ENCODE measurements at places on chromosomes 3 and 15.
A peak's percentile ranks its signal among the peaks of the same experiment; 100 is the strongest.

- no peak for DNase-seq
Measured at GRCh38 chr3:29427266-29428103, 146.6 kb downstream of the RBMS3 start.

DNA sequence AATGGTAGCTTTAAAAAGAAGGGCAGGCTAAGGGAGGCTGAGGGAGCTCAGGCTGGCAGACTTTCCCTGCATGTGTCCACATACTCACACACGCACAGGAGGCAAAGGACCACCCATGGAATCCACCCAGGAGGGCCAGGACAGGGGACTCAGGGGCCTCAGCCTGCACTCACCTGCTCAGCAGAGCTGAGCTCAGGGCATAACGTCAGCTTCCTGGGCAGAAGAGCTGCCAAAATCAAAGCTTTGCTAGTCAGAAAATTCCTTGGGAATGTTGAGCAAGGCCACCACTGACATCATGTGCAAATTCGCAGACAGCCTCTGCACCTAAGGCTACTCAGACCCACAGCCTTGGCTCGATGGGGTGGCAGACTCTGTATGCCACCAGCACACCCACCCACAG is 16.4 kb upstream of the ALAS1 start:
- DNase-seq, result no peak

DNA sequence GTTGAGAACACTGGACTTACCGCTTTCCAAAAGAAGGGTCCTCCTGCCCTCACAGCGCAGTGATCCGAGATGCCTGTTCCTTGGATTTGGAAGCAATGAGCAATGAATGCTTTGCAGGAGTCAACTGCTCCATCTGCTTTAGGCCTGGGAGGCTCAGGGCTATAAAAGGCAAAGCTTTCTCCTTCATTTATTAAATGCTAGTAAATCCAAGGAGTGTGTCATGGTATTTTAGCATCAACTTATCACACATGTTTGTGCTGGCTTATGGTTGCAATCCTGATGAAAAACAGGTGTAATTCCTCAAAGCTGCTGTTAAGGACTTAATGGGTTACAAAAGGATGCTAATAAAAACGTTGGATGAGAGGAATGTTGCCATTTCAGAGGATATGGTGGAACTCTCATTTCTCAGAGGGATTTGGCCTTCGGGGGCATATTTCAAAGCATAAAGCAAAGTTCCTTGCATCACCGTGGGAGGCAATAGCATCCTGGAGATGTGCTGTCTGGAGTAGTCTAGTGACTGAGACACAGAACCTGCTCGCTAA is 158.5 kb upstream of the TPM1 start:
- DNase-seq, result no peak

DNA sequence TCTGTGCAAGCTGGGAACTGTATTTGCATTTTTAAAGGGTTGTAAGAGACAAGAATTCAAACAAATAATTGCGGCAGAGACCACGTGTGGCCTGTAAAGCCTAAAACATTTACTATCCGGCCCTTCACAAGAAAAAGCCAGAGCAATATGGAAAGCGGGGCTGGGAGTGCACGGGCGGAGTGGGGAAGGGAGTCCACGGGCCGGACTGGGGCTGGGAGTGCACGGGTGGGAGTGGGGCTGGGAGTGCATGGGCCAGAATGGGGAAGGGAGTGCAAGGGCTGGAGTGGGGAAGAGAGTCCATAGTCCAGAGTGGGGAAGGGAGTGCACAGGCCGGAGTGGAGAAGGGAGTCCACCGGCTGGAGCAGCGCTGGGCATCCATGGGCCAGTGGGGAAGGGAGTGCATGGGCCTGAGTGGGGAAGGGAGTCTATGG is 41.2 kb downstream of the KLF15 start:
- no peak for DNase-seq

DNA sequence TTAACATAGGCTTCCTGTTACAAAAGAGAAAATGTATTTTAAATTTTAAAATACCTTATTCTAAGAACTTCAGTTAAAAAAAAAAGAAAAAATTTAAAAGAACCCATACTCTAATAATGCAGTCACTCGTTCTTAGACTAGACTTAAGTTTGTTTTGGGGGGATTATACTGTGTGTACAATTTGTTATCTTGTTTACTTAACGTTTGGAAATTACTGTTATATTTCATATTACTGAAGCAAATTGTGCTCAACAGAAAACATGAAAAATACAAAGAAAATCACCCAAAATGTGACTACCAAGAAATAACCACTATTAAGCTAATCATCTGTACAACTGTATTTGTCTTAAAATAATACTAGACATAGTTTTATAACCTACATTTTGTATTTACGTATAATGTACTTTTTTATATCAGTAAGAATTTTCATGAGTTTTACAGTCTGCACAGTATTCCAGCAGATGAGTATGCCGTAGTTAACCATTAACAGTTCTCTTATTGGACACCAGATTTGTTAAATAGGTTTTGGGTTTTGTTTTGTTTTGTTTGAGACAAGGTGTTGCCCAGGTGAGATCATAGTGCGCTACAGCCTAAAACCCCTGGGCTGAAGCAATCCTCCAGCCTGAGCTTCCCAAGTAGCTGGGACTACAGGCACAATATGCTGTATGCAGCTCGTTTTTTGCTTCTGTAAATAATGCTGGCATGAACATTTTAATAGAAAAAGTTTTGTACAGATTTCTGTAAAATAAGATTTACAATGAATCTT is 88.8 kb upstream of the CHD2 start:
- DNase-seq, result no peak

- DNase-seq, result no peak
Measured at GRCh38 chr3:85474241-85474640, 515.5 kb downstream of the CADM2 start.

- peak; percentile 33 for DNase-seq
Measured at GRCh38 chr15:40029979-40030893, 8.7 kb downstream of the SRP14 start.

DNA sequence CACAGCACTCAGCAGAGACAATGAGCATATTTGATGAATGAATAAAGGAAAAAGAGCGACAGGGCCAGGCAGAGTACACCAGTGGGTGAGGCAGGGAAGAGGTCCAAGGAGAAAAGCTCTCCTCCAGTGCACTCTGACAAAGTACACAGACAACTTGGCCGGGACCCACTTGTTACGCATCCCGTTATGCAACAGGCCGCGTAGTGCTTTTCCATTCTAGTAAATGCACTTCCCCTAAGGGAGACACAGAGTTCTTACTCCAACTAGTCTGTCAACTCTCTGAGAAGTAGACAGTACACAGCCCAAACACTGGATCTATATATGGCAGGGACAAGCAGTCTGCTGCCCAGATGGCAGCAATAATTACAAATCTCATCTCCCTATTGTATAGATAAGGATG is 18.5 kb downstream of the LARP6 start:
- no peak for DNase-seq

GRCh38 chr15:63059075-63059474 is 16.5 kb downstream of the TPM1 start:
- no peak for DNase-seq

- no peak for DNase-seq
Measured at GRCh38 chr15:52066842-52067544, 45.6 kb downstream of the BCL2L10 start.

DNA sequence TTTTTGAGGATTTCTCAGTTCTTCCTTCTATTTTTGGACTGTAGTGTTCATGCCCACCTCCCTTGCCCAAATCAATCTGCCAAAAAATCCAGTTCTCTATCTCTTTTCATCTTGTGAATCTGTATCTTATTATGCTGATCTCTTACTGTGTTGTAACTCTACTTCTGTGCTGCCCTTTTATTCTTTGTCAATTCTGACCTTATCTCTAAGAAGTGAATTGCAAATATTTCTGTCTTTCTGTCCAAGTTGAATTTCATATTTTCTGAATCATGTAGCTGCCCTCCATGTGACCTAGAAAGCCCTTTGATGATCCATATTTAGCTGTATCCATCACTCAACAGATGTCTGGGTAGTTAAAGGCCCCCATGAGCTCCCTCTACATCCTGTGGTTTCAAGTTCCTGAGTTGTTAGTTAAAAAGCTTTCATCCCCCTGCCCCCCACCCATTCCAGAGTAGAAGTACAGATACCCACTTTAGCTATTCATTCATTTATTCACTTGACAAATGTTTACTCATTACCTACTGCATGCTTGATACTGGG is 33.6 kb upstream of the ETV5 start:
- DNase-seq, result no peak

DNA sequence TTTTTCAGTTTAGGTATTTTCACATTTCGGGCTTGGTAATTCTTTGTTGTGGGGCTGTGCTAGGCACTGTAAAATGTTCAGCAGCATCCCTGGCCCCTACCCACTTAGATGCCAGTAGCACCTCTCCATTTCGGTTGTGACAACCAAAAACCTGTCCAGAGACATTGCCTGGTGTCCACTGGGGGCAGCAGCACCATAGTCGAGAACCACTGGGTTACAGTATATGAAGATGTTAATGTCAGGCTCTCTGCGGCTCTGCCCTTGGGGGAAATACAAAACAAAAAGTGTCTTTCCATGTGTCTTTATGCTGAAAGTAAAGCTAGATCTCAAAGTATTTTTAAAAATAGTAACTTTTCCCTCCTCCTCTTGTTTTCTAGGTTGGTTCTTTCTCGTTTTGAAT is 177.2 kb downstream of the ITPR1 start:
- DNase-seq, result peak; percentile 5

DNA sequence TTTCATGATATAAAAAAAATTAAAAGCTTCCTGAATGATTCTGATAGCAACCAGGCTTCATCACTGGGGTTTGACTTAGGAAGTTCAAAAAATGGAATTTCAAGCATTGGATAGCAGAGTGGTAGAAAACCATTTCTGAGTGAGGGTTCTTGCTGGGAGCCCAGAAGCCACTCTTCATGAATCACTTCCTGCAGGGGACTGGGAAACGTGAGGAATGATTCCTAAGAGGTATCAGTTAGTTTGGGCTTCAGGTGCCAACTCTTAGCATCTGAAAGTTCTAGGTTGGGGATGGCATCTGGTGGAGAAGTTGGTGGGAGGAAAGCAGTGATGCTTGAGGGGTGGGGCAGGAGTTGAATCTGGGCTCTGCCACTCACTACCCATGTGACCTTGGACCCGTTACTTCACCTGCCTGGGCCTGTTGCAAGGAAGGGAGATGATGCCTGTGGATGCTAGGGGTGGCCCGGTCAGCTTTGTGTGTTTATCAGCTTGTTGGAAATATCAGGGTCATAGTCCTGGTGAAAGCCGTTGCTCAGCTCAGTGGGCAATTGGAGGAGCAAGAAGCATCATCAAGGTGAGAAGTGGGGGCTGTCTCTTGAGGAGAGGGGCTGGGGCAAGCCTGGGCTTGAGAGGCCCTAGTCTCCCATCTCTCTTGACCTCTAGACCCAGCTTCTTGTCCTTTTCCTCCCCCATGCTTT is 37.0 kb upstream of the TNFAIP8L3 start:
- no peak for DNase-seq

GRCh38 chr3:155970398-155970797 is 99.9 kb downstream of the GMPS start:
- DNase-seq, result no peak

DNA sequence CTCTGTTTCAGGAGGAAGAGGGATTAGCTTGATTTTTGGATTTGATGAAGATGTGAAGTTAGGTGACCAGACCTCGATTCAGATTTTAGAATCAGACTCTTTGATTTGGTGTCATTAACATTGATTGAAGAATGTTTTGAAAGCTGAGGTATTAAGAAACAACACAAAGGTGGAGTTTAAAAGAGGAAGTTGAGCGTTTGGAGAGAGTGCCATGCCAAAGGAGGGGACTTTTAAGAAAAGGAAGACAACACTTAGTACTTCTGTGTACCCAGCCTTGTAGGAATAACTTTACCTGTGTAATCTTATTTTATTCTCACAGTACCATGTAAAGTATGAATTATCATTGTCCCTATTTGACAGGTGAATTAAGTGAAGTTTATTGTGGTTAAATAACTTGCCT is 34.4 kb downstream of the PPARG start:
- DNase-seq, result no peak

- no peak for DNase-seq
Measured at GRCh38 chr15:96121086-96121920, 209.2 kb upstream of the NR2F2 start.

- DNase-seq, result peak; percentile 42
Measured at GRCh38 chr3:127750226-127751031, 71.9 kb downstream of the MGLL start.

DNA sequence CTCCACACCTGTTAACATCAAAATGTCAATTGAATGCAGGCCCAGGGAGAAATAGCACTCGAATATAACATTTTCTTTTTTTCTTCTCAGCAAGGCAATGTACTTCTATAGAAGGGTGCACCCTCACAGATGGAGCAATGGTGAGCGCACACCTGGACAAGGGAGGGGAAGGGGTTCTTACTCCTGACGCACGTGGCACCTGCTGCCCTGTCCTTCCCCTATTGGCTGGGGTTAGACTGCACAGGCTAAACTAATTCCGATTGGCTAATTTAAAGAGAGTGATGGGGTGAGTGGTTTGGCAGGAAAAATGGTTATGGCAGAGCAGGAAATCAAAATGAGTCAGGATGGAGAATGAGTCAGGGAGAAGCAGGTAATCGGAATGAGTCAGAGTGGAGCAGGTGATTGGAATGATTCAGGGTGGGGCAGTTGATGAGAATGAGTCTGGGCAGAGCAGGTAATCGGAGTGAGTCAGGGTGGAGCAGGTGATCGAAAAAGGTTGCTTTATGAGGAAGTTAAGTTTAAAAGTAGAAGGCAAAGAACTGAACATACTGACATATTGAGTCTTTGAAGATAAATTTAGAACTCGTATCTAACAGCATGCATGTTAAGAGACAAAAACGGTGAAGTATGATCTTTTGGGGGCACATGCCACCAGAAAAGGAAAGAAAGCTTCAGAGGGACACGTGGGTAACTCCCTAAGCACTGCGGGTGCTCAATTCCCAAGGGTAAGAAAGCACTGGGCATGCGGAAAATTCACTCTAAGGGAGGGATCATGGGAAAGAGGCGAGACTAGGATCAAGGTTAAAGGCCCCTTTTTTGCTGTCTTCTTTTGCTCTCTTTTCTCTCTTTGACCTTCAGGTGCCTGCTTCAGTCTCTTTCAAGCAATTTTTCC is 72.9 kb upstream of the GALNT15 start:
- peak; percentile 30 for DNase-seq

DNA sequence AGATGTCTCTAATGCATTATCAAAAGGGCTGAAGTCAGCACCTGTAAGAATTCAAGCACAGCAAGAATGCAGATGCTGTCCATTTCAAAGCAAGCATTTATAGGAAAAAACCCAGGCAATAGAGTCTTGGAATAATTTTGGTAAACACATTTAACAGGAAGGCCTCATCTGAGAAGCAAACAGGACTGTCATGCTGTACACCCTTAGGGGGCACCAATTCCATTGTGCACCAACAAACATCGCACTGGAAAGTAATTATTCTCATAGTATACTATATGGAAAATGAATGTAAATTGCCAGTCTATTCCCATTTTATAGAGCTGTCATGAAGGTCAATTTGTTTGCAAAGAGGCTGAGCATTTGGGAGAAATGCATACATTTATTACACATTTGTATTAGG is 247.3 kb upstream of the SUCLG2 start:
- no peak for DNase-seq

- no peak for DNase-seq
Measured at GRCh38 chr3:112474796-112475195, 24.5 kb downstream of the BTLA start.

- peak; percentile 49 for DNase-seq
Measured at GRCh38 chr3:197325773-197326172, 27.4 kb upstream of the DLG1 start.

Data from activated CD4-positive, alpha-beta T cell treated with anti-CD3 and anti-CD28 coated beads, Interleukin-2, Interleukin-6, amounts not matched to agents 100 ng/mL and 50 ng/mL, durations not matched to agents 16 hours and 8 hours (primary cell).